ENCODE measurements at places on chromosomes 13 and 19. TPM values are rescaled to one million over a fixed set of nuclear protein-coding genes. Genes with fewer than 3 reads are reported as not detected.
A peak's percentile ranks its signal among the peaks of the same experiment; 100 is the strongest.

DNA sequence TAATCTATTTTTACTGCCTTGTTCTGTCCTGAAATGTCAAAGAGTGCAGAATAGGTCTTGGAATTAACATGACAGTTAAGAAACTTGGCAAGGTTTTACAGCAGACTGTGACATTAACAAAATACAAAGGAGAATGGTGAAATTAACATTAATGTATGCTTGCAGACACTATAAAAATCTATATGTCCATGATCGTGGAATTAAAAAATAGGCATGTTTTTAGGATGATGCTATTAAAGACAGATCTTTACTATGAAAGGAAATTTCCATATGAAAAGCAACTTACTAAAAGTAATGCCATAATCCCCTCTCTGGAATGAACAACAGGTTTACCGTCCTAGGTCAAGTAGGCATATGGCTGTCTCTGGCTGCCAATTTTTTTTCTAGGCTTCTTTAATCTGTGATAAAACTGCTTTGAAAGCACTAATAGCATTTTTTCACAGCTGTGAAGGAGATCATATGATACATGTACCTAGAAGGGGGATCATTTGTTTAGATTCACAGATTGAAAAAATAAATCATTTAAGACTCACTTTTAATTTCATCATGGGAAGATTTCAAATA lies 291.5 kb downstream of the ZNF536 start:
- no peak for DNase-seq
- H3K36me3 ChIP-seq = no peaks in the 10 kb centered on the region
- no peak overlapping the region for H3K4me3 ChIP-seq
- no peak overlapping the region for H3K27ac ChIP-seq

- no peak within 1 kb of the TSS for H3K4me3 ChIP-seq
- H3K4me1 ChIP-seq = no peaks in the 10 kb centered on the region
- DNase-seq = peak; percentile 76
These were observed at the start of gene IQCN for GRCh38 chr19:18274219-18274780. TSS of gene IQCN (minus strand) at chr19:18274452. CDS start at chr19:18269478, 4,974 bp downstream.

DNA sequence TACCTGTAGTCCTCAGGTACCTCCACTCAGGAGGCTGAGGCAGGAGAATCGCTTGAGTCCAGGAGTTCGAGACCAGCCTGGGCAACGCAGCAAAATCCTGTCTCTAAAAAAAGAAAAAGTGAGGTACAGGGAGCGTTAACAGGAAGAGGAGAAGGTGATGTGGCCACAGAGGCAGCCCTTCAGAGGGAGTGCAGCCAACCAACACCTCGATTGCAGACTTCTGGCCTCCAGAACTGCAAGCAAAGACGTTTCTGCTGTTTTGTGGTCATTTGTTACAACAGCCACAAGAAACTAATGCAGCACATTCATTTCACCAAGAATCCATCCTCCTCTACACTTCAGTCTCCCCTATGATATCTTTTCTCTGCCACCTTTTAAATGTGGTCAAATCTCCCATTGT lies 145.2 kb downstream of the USP12 start:
- no peak for DNase-seq
- peaks cover 18% of the 10 kb centered on the region for H3K4me1 ChIP-seq
- H3K4me3 ChIP-seq = no peak overlapping the region
- H3K27ac ChIP-seq = no peak overlapping the region
- no peaks in the 10 kb centered on the region for H3K27me3 ChIP-seq
- no peaks in the 10 kb centered on the region for H3K36me3 ChIP-seq

Gene LSM7
- total RNA-seq = 92.1 TPM

Gene CATSPERD
- 8.2 TPM for total RNA-seq

Gene KMT2B
- total RNA-seq = 41.0 TPM

Data from lung (tissue), 17 donors.